ENCODE measurements at places on chromosomes 1 and 21.
A peak's percentile ranks its signal among the peaks of the same experiment; 100 is the strongest.

- DNase-seq: no peak
These were observed 17.0 kb upstream of the GPR37L1 start for GRCh38 chr1:202105571-202106339.

GRCh38 chr1:217138799-217139466 is 415.7 kb upstream of the ESRRG start:
- no peak for DNase-seq

- DNase-seq: no peak
These were observed 14.9 kb upstream of the RNF223 start for GRCh38 chr1:1088801-1089680.

GRCh38 chr1:5286244-5286643 is 631.8 kb downstream of the AJAP1 start:
- DNase-seq: peak; percentile 14

- DNase-seq: no peak
These were observed 54.6 kb upstream of the MORC3 start for GRCh38 chr21:36265431-36265830.

GRCh38 chr1:79264975-79265818 is 258.7 kb upstream of the ADGRL4 start:
- no peak for DNase-seq

- DNase-seq: no peak
These were observed 65.9 kb downstream of the WDR64 start for GRCh38 chr1:241717975-241718374.

- DNase-seq: no peak
These were observed 16.3 kb downstream of the CAPZB start for GRCh38 chr1:19469004-19469403.

DNA sequence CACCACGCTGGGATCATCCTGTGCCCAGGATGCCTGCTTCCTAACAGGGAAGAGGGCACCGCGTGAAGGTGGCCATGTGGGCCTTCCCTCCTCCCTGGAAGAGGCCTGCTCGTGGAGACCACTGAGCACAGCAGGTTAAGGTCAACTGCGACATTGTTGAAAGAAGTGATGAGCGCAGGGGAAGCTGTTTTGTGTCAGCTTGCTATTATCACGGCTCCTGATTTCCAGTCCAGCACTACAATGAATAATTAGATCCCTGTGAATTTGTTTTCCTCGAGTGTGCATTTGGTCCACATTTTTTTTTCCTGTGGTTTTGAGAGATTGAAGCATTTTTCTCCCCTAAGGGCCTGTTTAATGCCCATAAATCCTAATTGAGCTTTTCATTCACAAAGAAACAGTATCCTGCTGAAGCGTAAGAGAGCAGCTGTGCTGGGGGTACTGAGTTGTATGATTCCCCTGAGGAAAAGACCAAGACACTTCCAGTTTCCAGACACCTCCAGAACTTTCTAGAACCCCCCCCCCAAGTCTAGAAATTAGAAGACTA is 204.9 kb downstream of the KCNJ6 start:
- no peak for DNase-seq

DNA sequence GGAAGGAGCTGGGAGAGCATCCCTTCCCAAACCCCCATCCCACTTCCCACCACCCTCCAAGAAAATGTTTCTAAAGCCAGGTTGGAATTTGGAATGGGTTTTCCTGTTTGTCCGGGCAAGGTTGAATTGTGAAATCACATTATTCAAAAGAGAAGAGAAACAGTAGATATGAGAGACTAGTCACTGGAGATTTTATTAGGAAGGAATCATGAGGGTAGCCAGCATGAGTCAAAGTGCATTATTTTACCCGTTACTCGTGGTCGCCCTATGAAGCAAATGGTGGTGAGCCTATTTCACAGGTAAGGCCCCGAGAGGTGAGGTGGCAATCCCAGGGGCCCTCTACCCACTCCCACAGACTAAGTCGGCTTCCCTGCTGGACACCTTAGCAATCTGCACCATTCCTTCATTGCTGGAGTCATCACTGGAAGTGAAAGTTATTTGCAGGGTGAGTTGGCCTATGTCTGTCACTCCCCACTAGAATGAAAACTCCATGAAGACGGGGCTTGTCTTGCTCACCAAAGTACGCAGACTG is 52.8 kb downstream of the TOMM20 start:
- no peak for DNase-seq

DNA sequence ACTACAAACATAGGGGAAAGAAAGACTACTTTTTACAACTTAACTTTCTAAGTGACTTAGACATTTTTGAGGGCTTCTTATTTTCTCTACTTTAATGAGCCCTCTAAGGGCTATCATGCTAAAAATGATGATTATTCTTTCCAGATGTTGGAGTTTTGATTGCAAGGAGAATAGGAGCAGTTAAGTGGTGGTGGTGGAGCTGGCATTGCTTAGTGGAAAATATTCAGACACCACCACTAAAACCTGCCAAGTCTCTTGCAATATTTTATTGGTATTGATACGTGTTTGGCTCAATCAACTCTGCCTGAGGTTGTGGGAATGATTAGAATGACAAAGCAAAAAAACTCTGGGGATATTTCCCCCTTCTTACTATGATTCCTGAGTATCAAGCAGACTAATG is 82.6 kb upstream of the PTGFR start:
- DNase-seq: no peak

DNA sequence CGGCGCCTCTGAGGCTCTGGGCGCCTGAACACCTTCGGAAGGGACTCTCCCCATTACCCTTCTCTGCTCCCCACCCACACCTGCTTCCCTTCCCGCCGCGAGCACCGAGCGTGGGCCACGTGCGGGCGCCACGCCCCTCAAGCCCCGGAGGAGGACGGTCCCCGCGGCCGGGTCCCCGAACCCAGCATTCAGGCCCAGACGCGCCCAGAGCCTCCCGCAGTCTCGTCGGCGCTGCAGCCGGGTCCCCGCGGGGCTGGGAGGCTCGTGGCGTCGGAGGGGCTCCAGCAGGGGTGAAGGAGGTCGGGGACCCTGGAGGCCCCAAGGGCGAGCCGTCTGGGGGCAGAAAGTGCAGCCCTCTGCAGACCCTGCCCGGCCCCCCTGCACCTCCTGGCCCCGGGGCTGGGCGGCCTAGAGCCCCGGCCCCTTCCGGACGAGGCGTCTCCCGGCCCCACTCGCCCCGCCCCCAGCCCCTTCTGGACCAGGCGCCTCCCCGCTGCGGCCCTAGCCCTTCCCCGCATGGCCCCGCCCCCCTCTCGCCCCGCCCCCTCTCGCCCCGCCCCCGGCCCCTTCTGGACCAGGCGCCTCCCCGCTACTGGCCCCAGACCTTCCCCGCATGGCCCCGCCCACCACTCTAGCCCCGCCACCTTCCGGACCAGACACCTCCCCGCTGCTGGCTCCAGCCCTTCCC is 378 bp upstream of the SMIM1 start:
- peak; percentile 72 for DNase-seq

GRCh38 chr21:37374027-37374426 is 7.5 kb downstream of the DYRK1A start:
- no peak for DNase-seq

- DNase-seq: no peak
These were observed 64.8 kb downstream of the ERG start for GRCh38 chr21:38433471-38433870.

GRCh38 chr1:9031484-9032259 is 5.4 kb upstream of the SLC2A7 start:
- DNase-seq: no peak

- no peak for DNase-seq
These were observed 11.6 kb downstream of the SCNN1D start for GRCh38 chr1:1291548-1292441.

GRCh38 chr21:15763359-15763758 is 33.6 kb downstream of the USP25 start:
- no peak for DNase-seq

DNA sequence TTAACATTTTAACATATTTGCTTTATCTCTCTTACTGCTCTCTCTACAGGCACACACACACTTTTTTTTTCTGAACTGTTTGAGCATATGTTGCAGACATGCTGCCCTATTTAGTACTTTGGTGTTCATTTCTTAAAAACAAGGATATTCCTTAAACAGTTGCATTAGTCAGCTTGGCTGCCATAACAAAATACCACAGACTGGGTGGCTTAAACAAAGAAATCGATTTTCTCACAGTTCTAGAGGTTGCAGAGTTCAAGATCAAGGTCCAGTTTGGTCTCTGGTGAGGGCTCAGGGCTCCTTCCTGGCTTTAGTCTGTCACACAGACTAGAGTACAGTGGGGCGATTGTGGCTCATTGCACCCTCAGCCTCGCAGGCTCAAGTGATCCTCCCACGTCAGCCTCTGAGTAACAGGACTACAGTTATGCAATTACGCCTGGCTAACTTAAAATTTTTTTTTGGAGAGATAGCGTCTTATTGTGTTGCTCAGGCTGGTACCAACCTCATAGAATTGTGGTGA is 46.7 kb downstream of the RPRD2 start:
- no peak for DNase-seq

DNA sequence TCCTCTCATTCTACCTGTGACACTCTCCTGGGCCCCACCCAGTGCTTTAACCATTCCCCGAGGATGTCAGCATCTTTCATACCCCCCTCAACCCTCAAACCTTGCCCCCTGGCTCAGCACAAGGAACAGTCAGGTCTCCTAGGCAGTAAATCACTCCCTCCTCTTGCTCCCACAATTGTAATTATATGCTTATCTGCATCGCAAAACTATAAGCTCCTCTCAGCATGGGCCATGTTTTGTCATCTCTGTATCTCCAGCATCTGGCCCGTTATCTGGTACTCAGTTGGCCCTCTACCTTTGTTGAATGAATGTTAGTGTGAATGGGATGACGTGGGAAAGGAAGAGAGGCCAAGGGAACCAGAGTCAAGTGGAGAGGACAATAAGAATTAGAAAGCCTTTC is 2.8 kb upstream of the ELOVL1 start:
- no peak for DNase-seq

GRCh38 chr1:83499998-83500397 is 498.9 kb downstream of the TTLL7 start:
- no peak for DNase-seq

GRCh38 chr1:184866586-184866985 is 107.7 kb downstream of the NIBAN1 start:
- DNase-seq: no peak

GRCh38 chr1:155080312-155081228 is 1.9 kb downstream of the EFNA3 start:
- no peak for DNase-seq

GRCh38 chr1:92554216-92554615 is 67.5 kb upstream of the GFI1 start:
- no peak for DNase-seq

- DNase-seq: no peak
These were observed 109.1 kb upstream of the HOOK1 start for GRCh38 chr1:59705466-59706302.

GRCh38 chr1:220347654-220348175 is 75.5 kb upstream of the RAB3GAP2 start:
- no peak for DNase-seq

GRCh38 chr1:67058242-67058641 is 4.3 kb upstream of the SLC35D1 start:
- no peak for DNase-seq

- DNase-seq: no peak
These were observed 57.2 kb downstream of the FH start for GRCh38 chr1:241462391-241462790.

DNA sequence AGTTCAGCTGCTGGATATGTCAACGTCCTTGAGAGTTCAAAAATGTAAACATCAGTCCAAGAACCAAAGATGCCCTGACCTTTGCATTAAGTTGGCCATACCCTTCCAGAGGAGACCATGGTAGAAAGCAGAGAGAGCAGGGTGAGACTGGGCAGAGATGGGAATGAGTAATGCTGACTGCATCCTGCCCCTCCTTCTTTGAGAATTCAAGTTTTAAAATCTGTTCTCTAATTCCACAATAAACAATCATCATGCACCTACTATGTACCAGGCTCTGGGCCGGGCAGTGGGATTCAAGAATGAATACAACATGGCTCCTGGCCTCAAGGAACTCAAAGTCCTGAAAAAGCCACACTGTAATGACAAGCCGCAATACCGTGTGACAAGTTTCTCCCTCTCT is 3.9 kb upstream of the HAO2 start:
- DNase-seq: no peak

DNA sequence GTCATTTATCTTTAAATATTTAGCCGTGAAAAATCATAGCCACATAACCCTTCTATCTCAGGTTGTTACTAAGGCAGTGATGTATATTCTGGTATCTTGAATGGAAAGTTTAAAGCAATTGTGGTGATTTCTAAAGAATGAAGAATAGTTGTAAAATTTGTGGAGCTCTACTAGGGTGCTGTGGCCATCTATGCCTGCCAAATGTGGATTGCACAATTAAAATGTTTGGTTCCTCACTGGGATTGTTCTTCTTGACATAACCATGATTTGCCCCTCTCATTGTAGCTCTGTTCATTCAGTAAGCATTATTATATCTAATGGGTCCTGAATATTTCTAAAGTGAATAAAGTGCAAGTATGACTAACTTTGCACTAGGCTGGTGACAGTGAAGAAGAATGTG is 50.1 kb downstream of the AK4 start:
- DNase-seq: no peak

DNA sequence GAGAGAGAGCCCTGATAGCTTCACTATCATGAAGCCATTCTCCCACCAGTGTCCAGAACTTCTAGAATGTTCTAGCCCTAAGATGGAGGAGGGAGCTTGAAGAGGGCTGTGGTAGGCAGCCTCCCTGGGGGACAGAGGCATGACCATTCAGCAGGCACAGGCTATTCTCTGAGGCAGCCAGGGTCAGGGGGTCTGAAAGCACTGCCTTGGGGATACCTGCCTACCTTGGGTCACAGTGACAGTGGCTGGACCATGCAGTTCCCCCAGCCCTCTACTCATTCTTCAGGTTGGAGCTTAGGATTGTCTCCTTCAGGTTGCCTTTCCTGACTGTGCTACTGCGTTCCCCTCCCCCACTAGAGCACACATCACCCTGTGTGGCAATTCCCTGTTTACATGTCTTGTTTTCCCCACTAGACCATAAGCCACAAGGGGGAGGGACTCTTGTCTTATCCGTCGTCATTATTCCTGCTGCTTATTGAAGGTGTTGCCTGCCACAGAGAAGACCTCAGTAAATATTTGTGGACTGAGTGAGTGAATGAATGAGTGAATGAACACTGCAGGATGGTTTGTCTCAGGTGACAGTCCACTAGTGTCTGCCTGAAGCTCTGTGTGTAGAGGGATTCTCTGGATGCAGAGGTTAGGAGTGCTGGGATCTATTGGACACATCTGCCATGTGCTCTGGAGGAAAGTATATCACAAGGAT is 5.2 kb downstream of the ZDHHC18 start:
- DNase-seq: no peak

DNA sequence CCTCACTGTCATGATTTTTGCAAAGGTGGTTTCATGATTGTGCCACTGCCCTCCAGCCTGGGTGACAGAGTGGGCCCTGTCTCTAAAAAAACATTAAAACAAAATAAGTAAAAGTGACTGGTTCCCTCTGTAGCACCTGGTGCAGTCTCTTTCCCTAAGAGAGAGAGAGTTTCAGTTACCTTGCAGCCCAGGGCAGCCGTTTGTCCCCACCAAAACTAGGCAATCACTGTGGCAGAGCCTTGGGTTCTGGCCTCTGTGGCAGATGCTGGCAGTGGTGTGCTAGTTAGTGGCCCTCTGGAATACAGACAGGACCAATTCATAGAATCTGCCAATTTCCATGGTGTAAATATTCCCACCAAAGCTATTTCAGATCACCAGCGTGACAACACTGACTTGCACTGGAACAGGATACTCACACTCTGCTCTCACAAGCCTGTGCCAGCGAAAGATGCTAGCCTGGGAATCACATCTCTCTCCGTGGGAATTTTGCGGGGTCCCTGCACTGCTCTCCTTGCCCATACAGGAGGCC is 108.7 kb downstream of the TLR5 start:
- DNase-seq: no peak
